ENCODE measurements at places on chromosomes 2 and 18.

- DNase-seq: no peak
Measured at GRCh38 chr2:98809116-98809515, 78.2 kb upstream of the MGAT4A start.

DNA sequence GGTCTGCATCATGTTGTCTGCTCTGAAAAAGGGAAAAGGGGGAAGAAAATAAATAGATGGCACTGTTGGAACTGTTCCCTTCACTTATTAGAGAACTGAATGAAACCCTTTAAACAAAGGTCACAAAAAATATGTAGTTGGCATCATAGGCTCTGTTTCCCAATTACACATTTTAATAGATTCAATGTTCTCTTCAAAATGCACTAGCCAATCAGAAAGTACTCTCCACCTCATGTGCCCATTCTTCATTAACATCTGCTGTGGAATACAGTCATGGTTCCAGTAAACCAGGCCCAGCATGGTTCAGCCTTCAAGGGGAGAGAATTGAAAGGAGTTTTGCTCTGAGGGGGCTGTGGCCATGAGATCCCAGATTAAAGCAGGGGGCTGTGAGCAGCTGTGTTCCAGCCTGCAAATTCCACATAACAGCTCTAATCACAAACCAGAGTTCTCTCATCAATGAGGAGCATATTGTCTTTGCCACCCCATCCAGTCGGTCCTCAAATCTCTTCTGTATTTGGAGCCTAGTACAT, 165.9 kb upstream of the CREB1 start:
- DNase-seq: no peak

GRCh38 chr18:29248805-29249204, 1071.9 kb upstream of the CDH2 start:
- DNase-seq: no peak

- no peak for DNase-seq
Measured at GRCh38 chr18:12295389-12296086, 12.5 kb upstream of the TUBB6 start.

GRCh38 chr2:217060516-217060915, 200.7 kb upstream of the TNP1 start:
- DNase-seq: no peak

DNA sequence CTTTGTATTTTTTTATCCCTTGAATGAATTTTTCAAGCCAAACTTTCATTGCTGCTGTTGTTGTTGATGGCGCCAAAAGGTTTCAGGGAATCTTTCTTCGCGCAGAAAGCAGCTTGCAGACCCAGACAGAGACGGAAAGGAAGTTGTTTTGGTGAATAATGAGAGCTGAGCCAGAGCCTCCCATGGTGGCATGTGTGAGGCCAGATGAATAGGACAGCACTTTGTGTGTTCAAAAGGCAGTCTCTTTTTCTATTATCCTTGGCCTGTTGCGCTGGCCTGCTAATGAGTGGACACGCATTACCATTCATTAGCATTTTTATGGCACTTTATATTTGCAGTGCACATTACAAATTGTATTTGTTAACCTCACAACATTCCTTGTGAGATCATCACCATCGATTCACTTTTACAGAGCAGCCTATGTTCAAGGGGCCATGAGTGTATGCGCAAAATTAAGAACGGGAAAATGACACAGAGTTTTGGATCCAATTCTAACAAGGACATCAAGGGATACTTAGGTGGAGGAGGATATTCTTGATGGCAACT, 754.7 kb downstream of the BCL11A start:
- no peak for DNase-seq

DNA sequence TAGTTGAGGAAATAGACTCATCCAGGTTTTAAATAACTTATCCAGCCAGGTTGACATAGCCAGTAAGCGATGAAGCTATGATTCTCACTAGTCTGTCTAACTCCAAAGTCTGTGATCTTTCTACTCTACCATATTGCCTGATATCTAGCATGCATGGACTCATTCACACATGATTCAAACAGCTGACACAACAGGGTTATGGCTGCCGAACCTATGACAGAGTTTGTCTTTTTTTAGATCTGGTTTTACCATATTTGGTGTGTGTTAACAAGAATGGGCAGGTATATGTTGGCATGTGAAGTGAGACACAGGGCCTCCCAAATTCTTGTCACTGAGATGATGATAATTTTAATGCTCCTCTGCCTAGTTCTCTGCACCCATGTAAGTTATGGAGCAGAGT, 210.6 kb downstream of the BABAM2 start:
- no peak for DNase-seq

GRCh38 chr18:39737869-39738268, 2172.3 kb upstream of the CELF4 start:
- no peak for DNase-seq

DNA sequence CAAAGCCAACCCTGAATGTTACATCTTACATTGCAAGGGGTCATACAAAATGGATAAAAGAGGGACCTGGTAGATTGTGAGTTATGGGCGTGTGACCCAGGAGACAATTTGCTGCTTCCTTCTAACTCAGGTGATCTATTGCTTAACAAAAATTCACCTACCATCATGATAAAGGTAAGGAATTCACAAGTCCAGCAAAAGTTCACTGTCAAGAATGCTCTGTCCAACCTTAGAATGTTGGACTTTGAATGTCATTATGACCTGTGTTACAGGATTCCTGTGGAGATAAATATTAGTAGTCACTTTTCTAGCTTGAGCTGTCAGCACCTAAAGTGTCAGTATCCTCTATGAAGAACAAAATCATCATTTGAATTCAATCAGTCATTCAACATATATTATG, 7.9 kb upstream of the KLF7 start:
- no peak for DNase-seq

DNA sequence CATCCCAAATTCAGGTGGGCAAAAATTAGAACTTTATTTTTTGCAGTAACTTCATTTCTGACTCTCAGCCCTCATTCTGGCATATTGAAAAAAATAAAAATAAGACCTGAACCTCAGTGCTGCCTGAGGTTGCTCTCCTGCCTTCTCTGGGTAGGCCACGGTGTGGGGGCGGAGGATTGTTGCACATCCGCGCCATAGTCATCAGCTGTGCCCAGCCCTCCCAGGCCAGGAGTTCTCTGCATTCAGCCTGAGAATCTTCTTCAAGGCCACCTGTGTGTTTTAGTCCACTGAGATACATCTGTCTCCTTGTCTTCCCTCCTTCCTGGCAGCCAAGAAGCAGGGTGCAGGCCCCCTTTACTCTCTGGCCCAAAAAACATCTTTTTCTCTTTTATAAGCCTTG, 94.7 kb downstream of the ARMC9 start:
- DNase-seq: no peak

DNA sequence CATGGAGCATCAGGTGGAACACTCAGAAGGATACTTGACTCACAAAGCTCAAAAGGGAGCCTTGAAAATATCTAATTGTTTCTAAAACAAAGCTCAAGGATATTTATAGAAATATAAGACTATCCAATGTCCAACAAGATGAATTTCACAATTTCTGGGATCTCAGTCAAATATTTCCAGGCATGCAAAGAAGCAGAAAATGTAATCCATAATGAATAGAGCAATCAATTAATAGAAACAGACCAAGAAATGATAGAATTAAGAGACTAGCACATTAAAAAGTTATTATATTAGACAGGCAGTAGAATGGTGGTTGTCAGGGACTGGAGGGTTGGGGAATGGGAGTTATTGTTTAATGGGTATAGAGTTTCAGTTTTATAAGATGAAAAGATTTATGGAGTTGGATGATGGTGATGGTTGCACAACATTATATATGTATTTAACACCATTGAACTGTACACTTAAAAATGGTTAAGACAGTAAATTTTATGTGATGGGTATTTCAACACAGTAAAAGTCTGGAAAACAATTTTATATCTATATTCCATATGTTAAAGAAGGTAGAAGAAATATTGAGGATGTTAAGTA, 189.9 kb upstream of the PIEZO2 start:
- DNase-seq: no peak

- DNase-seq: no peak
Measured at GRCh38 chr2:122390406-122390805, 635.0 kb downstream of the TSN start.

GRCh38 chr2:241870081-241870541, 582 bp downstream of the RTP5 start:
- DNase-seq: no peak

GRCh38 chr18:50792885-50793284, 26.9 kb downstream of the MRO start:
- DNase-seq: no peak

DNA sequence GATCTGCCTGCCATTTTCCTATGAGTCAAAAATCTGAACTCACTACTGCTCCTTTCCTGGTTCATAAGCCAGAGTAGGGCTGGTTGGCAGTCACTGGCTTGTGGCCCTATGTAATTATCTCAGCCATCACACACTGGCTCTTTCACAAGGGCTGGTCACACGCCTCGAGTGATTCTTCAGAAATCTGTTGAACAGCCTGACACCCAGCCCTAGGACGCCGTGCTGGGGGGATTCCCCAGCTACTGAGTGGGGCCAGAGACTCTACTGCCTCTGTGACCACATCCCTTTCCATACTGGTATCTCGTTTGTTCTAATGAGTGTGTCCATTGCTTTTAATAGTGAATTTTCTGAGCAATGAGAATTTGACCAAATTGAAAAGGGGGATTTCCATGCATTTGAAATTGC, 45.8 kb upstream of the RBM44 start:
- no peak for DNase-seq

- no peak for DNase-seq
Measured at GRCh38 chr18:3094338-3094684, 81.4 kb upstream of the LPIN2 start.

- peak; percentile 94 for DNase-seq
Measured at GRCh38 chr2:112881217-112881985, 29.6 kb upstream of the IL37 start.
